ENCODE measurements at places on chromosomes 2 and 18.

GRCh38 chr2:188919824-188920223 is 54.3 kb upstream of the COL3A1 start:
- DNase-seq: no peak

DNA sequence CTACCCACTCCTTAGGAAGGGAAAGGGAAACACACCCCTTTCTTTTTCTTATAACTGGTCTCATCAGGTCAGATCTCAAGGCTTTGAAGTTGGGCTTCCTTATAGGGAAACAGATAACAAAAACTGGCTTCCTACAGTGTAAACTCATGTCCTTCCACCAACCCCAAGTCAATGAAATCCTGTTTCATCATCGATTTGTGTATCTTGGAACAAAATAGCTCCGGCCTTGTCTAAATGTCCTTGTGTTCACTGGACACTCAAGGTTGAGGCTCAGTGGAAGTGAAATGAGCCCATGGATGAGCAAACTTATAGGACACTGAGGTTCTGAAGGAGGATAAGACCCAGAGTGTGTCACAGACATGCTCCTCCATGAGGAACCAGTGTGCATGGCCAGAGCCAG is 156.1 kb upstream of the REV1 start:
- DNase-seq: no peak

- DNase-seq: no peak
Measured at GRCh38 chr2:235485362-235485761, 8.5 kb upstream of the AGAP1 start.

- no peak for DNase-seq
Measured at GRCh38 chr2:16330012-16330411, 335.6 kb downstream of the CYRIA start.

GRCh38 chr2:133497270-133497893 is 70.9 kb downstream of the NCKAP5 start:
- DNase-seq: peak; percentile 43

DNA sequence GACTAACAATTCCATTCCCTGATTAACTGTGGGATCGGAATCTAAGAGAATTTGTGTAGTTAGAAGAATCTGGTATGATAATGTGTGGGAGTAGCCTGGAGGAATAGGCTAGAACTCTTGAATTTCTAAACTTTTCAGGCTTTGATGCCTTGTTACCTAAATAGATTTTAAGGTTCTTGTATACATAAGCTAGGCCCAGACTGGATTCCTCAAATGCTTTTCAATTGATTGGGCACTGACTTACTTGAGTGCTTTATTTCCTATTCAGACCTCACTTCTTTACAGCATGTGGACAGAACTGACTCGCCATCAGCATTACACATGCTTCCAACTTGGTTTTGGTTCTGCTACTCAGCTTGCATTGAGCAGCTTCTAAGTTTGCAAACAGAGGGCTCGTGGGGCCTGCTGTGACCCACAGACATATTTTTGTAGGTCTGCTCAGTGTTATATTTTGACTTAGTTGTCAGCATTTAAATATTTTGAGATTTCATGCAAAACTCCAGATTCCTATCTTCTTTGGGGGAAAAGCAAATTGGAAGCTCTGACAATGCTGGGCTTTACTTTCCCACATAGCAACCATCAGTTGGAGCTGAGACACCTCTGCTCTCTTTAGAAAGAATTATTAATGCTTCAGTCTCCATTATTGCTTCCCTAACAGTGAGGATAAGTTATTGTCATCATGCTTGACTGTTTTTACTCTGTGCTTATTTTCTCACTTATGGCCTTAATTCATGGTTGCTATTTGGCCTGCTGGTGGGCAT is 5.7 kb downstream of the PARD3B start:
- DNase-seq: peak; percentile 62

GRCh38 chr18:46764586-46764985 is 7.7 kb upstream of the ST8SIA5 start:
- no peak for DNase-seq

- no peak for DNase-seq
Measured at GRCh38 chr2:21423854-21424253, 300.1 kb downstream of the TDRD15 start.

DNA sequence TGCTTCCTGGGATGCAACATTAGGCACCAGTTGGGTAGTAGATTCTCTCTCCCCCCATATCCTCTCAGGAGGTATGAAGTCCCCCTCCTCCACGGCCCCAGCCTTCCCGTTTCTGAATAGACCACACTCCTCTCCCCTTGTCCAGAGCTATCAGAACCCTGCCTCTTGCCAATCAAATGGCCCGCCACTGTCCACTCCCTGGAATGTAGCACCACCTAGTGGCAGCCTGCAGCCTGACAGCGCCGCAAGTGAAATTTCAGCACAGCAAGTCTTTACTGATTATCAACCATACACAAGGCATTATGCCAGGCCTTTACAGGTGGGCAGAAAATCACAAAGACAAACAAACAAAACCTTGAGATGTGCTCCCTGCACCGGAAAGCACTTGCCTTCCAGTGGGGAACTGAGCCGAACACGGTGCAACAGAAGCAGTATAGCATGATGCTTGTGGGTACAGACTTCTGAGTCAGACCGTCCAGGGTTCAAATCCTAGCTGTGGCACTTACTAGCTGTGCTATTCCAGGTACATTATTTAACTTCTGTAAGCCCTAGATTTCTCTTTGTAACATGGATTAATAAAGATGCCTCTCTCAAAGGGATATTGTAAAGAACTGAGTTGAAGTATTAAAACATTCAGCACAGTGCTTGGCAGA is 174.0 kb downstream of the SMAD2 start:
- DNase-seq: peak; percentile 71

GRCh38 chr2:127510073-127510472 is 16.2 kb downstream of the IWS1 start:
- no peak for DNase-seq

- no peak for DNase-seq
Measured at GRCh38 chr2:10285191-10285555, 17.5 kb upstream of the HPCAL1 start.

GRCh38 chr2:155708071-155708470 is 624.5 kb downstream of the NR4A2 start:
- no peak for DNase-seq

DNA sequence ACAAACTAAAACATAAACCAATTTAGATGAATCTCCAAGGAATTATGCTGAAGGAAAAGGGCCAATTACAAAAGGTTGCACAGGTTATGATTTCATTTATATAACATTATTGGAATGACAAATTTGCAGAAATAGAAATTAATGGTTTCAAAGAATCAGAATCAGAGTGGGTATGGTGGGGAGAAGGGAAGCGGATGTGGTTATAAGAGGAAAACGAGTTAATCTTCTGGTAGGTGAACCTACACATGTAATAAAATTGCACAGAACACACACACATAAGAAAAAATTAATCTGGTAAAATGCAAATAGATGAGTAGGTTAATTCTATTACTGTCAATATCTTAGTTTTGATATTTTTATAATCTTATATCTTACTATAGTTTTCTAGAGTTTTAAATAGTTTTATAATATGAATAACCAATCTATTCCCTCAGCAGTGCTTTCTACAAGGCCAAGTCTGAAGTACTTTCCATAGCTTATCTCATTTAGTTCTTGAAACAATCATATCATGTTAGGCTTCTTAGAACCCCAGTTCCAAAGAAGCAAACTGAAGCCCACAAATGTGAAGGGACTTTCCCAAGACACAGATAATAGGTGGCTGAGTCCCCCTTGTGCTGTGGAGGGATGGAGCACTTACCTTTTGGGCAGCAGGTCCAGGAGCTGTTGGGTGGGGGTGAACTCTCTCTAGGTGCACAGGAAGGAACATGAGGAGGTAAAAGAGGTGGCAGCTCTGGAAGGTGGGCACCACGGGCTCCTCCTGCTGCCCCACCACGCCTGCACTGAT is 31.5 kb downstream of the ZNF519 start:
- no peak for DNase-seq

- DNase-seq: peak; percentile 2
Measured at GRCh38 chr2:95391641-95392310, 10.7 kb upstream of the FAHD2A start.

- peak; percentile 20 for DNase-seq
Measured at GRCh38 chr18:12839526-12840196, 44.4 kb downstream of the PTPN2 start.

- no peak for DNase-seq
Measured at GRCh38 chr2:101608408-101609310, 88.8 kb upstream of the MAP4K4 start.

GRCh38 chr18:77098029-77098428 is 34.6 kb downstream of the MBP start:
- DNase-seq: no peak

GRCh38 chr2:189049709-189050164 is 75.6 kb downstream of the COL3A1 start:
- no peak for DNase-seq

GRCh38 chr2:39050109-39050508 is 70.7 kb downstream of the SOS1 start:
- no peak for DNase-seq

GRCh38 chr18:23231340-23232021 is 96.2 kb downstream of the CABLES1 start:
- DNase-seq: peak; percentile 90

GRCh38 chr2:42513252-42513918 is 19.6 kb upstream of the KCNG3 start:
- peak; percentile 77 for DNase-seq

DNA sequence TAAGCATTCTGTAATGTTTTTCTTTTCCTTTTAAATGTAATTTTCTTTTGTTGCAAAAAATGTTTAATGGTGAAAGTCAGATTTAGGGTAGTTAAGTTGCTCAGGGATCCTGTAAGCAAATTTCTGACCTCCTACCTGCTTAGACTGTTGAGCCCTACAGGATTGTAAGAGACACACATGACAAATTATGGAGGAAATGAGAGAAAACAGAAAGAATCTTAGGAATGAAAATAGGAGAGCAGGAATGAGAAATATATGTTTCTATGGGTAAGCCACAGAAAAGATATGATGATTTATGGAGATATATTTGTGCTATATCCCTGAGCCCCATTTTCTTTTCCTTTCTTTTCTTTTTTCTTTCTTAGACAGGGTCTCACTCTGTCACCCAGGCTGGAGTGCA is 28.3 kb downstream of the CYBRD1 start:
- no peak for DNase-seq

DNA sequence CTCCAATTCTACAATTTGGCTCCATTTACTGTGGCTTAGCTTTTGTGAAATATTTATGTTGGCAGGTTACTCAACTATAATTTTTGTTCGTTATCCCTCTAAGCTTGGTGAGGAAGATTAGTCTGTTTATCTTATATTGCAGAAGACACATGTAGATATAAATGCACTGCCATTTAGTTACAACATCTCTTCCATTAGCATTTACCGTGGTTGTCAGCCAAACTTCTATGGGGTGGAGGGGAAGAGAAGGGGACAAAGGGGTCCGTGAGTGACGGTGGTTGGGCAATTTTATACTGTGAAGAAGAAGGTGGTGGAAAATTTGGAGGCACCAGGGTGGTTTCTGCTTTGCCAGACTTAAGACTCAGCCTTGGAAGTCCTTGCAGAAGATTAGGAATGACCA is 117.6 kb upstream of the CXCR4 start:
- DNase-seq: no peak

- DNase-seq: no peak
Measured at GRCh38 chr2:189899101-189899500, 114.9 kb downstream of the PMS1 start.

GRCh38 chr2:109473616-109474318 is 140.0 kb downstream of the SEPTIN10 start:
- no peak for DNase-seq

GRCh38 chr2:240411261-240412160 is 24.0 kb upstream of the GPC1 start:
- no peak for DNase-seq

DNA sequence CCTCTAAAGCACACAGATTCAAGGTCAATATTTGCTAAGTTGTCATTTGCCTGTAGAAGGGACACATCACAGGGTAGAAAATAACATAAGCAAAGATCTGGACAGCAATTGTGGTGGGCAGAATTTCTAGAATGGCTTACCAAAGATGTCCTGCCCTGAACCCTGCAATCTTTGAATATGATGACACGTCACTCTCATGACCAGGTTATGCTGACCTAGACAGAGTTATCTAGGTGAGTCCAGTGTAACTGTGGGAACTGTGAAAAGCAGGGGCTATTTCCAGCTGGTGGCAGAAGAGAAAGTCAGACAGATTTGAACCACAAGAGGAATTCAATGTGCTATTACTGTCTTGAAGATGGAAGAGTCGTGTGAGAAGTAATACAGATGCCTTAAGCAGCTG is 112.3 kb upstream of the CNGA3 start:
- no peak for DNase-seq

- DNase-seq: no peak
Measured at GRCh38 chr2:201523506-201523905, 72.0 kb downstream of the STRADB start.

DNA sequence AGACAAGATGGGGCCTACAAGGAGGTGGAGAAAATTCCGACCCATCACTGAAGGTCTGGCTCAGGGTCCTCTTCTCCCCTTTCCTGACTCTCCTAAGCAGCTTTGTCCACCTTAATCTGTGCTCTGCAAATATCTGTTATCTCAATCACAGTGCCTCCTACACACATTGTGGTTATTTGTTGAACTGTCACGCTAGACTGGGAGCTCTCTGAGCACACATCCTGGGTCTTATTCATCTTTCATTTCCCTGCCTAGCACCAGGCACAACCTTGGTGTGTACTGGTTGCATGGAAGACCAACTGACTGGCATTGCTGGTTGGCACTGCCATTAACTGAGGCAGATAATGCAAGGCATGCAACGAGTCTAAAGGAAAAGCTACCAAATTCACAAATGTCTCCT is 122.9 kb upstream of the ST6GAL2 start:
- DNase-seq: no peak

- DNase-seq: no peak
Measured at GRCh38 chr2:227724394-227725039, at the start of gene SCYGR6. TSS of gene SCYGR6 (minus strand) at chr2:227724757. CDS start at chr2:227724757, 0 bp downstream.

GRCh38 chr2:120910956-120911951 is 175.6 kb downstream of the GLI2 start:
- DNase-seq: peak; percentile 59

GRCh38 chr18:7871560-7872456 is 304.7 kb downstream of the PTPRM start:
- no peak for DNase-seq

GRCh38 chr2:236369661-236370062 is 105.5 kb upstream of the ASB18 start:
- DNase-seq: peak; percentile 36

DNA sequence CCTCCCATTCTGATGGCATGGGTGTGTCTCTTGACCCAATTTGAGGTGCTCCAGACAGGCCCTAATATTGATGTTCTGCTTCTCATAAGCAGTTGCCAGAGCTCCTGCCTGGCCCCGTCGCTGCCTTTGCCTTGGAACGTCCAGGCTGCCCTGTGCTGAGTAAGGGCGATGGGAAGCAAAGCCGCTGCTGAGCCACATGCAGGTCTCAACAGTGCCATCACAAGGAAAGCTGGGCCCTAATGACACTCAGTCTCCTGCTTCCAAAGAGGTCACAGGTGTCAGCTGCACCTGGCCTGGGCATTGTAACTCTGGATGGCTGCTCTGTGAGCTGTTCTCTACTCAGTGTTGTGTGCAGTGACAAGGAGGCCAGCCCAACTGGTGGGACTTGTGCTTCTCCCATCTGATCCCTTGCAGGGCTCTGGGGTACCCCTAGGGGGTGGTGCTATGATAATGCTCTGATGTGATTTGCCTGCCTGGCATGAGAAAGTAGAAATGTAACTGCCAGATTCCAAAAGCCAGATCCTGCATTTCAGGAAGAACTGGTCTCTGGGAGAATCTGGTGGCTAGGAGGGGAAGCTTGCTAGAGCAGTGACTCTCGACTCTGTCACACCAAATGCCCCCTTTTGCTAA is 8.7 kb downstream of the TTC39C start:
- no peak for DNase-seq

- DNase-seq: no peak
Measured at GRCh38 chr2:128626760-128627511, 308.3 kb upstream of the HS6ST1 start.

Measured in AG20443 (cell line).